ENCODE measurements at places on chromosomes 12 and 14.
A peak's percentile ranks its signal among the peaks of the same experiment; 100 is the strongest.

DNA sequence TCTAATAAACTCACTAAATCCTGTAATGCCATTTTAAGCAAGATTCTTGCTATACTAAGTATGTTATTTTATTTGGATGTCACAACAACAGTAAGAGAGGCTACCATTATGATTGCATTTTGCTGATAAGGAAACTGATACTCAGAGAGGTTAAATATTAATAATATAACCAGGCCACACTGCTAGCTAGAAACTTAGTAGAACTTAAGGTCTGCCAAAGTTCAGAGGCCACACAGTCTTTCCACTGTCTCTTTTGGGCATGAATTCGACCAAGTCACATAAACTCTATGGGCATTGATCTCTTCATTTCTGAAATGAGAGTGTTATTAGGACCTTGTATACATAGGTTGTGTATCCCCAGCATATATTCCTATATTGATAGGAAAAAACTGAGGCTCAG is 147.9 kb downstream of the SYNE2 start:
- DNase-seq = no peak

DNA sequence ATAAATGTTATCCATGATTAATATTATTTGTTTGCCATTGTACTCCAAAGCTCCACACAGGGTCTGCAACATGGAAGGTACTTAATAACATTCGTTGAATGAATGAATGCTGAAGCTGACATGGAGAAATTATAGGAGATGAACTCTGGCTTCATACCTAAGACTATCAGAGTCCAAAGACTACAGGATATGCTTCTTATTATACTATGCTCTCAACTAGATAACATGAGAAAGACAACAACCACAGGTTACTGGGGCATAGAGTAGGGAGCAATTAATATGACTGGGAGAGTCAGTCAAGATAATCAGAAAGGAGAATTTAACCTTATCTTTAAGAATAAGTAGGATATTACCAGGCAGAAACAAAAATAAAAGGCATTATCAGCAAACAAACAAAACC is 236.3 kb upstream of the SOX5 start:
- no peak for DNase-seq

DNA sequence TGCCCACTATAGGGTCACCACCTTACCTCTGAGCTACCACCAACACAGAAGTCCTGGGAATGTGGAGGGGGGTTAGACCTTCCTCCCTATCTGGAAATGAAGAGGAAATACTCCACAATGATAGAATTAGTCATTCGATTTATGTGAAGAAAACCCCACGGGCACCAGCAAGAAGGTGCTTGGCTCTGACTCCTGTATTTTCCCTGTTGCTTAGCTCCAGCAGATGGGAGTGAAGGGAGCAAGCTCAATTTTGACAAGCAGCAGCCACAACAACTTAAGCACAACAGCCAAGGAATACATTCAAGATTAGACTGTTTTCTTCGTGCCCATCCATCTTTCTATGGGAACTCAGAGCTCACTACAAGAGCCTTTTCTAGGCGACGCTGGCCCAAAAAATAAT is 191.7 kb downstream of the SPTSSA start:
- DNase-seq = no peak

DNA sequence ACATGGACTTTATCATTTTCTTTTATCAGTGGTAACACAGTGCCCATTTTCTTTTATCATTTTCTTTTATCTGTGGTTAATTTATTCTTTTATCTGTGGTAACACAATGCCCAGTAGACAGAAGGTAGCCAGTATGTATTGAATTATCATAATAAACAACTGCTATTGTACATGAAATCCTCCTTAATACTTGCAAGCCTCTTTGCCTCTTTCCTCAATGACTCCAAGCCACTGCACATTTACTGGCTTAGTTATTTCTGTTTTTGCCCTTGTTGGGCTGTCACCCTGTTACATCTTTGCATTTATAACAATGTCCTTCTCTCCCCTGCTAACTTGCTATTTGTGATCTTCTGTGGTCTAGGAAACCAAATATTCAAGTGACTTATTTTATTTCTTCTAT is 345.0 kb downstream of the ATP23 start:
- DNase-seq = no peak

- no peak for DNase-seq
Measured at GRCh38 chr12:14010989-14011388, 29.6 kb upstream of the GRIN2B start.

GRCh38 chr12:19688532-19688931 is 249.2 kb downstream of the AEBP2 start:
- DNase-seq = no peak

GRCh38 chr14:76090616-76091391 is 60.9 kb upstream of the GPATCH2L start:
- no peak for DNase-seq

- DNase-seq = no peak
Measured at GRCh38 chr14:46818147-46818546, 166.6 kb upstream of the RPL10L start.

DNA sequence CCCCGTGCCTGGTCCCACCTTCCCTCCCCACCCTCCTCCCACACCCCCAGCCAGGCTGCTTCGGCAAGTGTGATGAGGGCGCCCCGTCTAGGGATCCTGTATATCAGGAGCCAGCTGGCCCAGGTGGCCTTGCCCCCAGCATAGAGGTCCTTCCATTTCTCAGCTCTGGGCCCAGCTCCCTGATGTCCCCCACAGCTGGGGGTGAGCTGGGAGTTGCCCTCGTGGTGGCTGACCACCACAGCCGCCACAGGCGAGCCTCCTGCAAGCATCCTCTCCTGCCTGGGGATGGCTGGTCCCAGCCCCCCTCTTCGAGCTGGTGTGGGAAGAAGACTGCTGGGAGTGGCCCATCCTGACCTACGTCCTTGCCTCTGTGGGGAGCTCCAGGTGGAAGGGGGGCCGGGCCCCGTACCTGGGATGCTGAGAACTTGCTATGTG is 7.4 kb downstream of the ASPG start:
- no peak for DNase-seq

DNA sequence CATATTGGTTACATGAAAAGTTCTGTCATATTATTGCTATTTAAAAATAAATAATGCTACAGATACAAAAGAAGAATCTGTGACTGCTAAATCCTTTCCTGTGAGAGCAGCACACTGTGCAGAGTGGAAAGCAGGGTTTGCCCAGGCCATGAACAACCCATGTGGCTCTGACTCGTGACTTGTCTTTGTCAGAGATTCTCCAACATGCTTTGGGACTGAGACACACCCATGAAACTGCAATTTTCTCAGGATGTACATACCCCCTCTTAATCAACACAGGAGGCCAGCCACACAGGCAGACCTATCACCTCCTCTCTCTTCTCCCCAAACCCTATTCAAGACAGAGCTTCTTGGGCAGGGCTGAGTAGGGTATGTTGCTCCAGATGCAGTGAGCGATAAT is 96.8 kb upstream of the NTF3 start:
- DNase-seq = no peak

DNA sequence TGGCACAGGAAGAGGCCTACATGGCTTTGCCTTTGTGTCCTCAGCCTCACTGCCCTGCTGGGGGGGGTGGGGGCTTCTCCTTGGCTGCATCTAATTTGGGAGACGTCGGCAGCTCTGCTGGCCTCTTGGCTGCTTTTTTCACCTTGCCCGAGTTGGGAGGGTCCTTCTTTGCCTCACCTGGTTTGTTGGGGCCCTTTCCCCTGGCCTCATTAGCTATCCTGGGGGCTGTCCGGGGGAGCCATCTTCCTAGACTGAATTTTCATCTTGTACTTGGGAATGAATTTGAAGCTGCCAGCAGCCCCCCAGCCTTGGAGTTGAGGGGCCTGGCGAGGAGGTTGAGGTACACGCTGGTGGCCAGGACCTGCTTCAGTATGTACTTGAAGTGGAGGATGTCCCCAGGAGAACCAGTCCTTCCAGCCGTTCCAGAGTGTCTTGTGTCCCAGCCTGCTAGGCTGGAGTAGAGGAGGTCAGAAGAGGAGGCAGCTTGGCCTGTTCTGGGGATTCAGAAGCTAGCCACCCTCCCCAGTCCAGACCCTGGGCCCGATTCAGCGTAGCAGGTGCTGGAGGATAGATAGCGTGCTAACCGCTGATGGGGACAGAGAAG is 70.7 kb upstream of the VASH1 start:
- no peak for DNase-seq

DNA sequence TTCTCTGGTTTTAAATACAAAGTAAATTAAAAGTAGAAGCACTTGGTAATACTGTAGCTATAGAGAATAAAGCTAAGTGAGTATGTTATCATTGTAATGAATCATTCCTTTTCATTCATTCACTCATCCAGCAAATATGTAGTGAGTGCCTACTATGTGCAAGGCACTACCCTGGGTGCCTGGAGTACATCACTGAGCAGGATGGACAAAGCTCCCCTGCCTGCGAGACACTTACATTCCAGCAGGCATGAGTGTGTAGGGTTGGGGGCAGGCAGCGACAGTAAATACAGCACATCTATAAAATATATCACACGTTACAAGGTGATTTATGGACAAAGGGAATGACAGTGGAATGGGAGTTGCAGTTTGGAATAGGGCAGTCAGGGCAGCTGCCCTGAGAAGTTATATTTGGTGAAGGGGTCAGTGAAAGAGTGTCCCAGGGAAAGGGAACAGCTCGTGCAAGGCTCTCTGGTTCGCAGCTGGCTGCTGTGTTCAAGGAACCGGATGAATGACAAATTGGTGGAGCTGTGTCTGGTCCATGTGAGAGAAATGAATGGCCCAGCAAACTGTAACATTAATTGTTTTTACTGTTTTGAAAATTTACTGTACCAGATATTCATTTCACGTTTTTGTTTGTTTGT is 159.6 kb downstream of the CRADD start:
- no peak for DNase-seq

- DNase-seq = no peak
Measured at GRCh38 chr14:104101651-104102281, 16.3 kb downstream of the ASPG start.

DNA sequence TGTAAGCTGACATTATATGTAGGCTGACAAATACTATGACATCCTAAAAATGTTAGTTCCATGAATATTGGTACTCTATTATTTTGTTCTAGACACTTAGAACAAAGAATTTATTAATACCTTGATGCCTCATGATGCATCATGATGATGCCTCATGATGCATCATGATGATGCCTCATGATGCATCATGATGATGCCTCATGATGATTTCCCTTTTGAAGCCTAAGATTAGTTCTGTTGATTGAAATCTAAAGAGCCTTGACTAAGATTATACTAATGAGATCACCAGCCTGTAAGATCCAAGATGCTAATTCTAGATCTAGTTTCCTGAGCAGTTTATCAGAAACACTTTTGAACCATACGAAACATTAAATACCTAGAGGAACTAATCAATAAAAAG is 4.6 kb upstream of the CEP128 start:
- no peak for DNase-seq

DNA sequence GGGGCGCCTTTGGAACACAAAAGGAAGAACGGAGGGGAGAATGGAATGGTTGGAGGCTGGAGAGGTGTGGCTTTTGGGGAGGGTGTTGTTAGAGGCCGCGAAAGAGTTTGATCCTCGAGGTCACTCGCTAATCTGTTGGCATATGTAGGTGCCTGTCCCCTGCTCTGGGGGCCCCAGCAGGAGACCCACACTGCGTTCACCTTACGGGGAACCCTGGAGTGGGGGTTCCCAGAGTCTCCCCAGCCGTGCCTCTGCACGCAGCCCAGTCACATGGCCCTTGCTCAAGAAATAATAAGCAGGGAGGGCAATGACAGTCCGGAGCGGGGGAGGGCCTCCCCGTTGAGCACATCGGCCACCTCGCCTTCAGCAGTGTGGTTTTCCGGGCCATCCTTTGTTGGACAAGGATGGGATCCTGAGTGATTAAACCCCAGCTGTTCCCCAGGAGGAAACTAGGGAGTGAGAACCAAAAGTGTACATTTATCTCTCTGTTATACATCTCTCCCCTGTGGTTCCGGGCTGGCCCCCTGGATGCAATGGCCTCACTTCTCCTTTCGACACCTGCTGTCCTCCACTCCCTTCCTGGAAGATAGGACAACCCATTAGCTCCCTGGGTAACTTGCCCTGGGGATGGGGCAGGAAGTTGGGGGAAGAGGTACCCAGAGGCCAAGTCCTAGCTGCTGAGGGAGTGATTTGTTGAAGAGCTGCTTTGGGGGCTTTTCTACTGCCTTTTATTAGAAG is 1.3 kb downstream of the PLEKHG3 start:
- DNase-seq = peak; percentile 44

- peak; percentile 56 for DNase-seq
Measured at GRCh38 chr12:51351913-51352532, 5.5 kb upstream of the CELA1 start.

- DNase-seq = no peak
Measured at GRCh38 chr14:81018251-81018650, 62.8 kb downstream of the TSHR start.

DNA sequence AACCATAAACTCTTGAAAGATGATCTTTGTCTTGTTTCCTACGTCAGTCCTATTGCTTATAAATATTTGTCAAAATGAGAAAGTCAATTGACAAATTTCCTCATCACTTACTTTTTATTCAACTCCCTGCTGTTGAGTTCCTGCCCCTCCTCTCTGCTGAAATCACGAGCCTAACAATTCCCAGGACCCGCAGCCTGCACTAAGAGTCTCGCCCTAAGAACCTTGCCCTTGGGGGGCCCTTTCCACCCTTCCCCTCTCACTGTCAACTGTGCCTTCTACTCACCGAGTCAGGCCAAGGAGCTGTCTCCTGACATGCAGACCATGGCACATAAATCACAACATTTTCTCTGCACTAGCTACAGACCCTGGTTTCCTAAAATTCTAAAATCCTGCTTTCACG is 99.0 kb downstream of the STAB2 start:
- DNase-seq = no peak

DNA sequence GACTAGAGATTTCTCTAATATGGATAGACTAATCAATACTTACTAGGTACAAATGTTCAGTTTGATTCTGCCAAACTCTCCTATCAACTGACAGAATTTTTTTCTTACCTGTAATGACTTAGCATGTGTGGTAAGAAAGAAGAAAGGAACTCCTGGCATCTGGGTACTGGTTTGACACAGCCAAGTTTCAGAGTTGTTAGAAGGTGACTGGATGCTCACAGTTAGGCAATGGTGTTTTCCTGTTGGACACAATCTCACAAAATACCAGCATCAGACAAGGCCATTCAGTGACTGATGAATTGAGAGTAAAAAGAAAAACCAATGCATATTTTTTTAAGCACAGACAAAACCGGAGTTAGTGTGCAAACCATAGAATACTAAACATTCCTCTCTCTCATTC is 4.2 kb downstream of the MUCL1 start:
- no peak for DNase-seq

DNA sequence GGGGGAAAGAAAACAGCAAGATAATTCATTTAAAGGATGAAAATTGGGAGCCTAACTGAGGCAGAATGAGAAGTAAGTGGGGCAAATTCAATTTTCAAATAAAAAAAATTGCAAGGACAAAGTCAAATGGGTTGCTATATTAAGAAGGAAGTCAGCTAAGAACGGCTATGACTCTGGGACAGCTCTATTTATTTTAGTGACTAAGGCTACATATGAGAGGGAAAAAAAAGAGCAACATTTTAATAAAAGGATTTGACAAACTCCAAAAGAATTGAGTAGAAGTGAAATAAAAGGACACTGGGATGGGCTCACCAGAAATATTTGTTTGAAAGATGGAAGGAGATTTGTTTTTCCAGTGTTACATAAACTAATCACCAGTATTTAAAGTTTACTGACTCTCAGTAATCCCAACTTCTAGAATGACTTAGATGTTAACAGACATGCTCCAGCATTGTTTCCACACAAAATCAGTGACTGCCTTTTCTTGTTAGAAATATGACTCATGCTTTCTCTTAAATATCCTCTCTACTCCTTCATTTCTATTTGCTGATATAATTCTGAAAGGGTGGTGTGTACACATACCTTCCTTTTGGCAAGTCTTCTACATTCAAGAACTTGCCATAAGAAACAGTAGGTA is 198.5 kb downstream of the SLC25A21 start:
- no peak for DNase-seq

All from activated CD4-positive, alpha-beta memory T cell treated with anti-CD3 and anti-CD28 coated beads, Interleukin-2, amount 10 ng/mL, durations not matched to agents 7 days and 5 days (primary cell).